ENCODE measurements at places on chromosomes 5 and 9.

DNA sequence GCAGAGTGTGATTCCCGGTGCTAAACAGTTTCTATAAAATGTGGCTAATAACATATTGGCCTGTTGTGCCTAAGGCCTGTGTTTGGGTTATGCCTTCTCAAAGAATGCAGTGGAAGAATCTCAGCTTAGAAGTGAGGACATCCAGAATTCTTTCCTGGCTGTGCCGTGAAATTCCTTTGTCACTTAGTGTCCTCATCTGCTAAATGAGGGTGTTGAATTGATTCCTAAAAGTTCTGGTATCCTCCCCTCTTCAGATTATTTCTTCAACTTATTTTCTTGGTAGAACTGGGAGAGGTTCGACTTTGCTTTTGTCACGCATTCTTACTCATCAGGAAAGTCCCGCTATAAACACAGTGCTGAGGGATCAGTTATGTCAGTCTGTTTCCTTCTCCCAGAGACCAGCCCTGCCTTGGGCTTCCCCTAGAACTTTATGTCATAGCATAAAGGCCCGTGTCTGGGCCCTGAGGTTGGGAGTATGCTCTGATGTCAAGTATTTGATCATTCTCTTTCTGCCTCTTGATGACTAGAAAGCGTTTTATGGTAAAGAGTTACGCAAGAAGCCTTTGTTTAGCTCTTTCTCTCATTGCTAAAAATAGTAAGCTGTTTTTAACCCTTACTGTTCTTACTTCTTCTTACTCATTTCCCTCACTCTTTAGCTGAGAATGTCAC is 29.5 kb downstream of the MTAP start:
- no peak for DNase-seq

DNA sequence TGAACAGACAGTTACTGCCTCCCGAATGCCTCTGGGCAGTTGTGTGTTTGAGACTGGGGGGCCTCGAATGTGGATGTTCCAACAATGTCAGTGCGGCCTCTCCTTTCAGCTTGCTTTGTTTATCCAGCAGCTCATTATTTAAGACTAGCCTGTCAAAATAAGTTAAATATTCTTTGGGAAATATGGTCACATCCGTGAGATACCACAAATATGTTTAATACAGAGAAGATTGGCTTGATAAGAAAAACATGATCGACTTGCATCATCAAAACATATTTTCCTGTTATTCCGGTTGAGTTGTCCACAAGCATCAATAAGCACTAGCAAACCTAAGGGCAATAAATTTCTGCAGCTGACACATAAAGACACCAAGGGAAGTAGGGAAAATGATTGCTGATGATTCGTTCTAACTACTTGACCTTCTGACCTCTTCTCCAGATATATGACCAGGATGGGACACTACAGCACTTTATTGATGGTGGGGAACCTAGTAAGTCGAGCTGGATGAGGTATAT is 66.5 kb downstream of the PRDM6 start:
- DNase-seq: no peak

DNA sequence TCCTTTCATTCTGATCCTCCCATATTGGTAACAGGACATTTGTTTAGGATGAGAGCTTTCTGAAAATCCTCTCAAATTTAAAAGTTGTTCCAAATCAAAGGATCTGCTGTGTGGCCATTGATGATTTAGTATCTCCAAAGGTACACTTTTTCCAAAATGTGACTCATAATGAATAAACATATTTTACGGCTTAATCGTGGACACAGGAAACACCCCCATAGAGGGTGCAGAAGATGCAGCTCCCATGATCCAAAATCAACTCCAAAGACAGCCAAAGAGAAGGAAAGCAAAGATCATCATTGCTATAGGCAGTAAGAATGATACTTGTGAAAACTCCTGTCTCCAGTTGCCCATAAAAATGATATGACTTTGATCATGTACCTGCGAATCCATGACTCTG is 239.7 kb downstream of the PIK3R1 start:
- DNase-seq: no peak

DNA sequence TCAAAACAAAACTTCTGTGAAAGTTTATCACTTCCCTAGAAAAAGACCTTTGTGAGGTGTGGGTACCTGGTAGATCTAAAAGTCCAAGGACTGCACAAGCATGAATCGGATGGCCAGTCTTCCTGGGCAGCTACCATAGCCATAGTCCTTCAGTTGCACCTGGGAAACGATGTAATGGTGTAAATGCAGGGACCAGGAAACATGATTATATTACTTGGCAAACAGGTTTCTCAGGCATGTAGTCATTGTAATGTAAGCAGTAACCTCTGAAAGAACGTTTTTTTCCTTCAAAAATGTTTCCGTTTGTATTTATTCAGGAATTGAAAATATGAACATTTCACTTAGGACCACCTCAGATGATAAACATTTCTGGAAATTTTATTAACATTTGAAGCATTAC is 433.4 kb downstream of the DTWD2 start:
- DNase-seq: no peak

- DNase-seq: no peak
Measured at GRCh38 chr9:71519098-71519696, 249.1 kb downstream of the CEMIP2 start.

GRCh38 chr9:111896942-111897600 is 457 bp downstream of the UGCG start:
- DNase-seq: peak; percentile 41

DNA sequence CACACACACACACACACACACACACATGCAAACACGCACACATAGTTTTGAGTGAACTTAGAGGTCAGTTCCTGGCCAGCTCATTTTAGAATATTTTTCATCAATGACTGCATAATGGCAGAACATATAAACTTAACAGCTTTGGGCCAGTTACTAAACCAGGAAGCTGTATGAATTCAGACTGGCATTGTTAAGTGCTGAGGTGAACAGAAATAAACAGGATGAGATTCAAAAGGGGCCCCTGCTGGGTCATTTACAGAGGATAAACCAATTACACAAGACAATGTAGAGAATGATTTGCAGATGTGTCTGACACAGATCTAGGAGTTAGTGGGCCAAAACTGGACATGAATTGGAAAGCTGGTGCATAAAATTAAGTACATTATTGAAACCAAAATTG is 44.6 kb downstream of the MARCHF11 start:
- no peak for DNase-seq

DNA sequence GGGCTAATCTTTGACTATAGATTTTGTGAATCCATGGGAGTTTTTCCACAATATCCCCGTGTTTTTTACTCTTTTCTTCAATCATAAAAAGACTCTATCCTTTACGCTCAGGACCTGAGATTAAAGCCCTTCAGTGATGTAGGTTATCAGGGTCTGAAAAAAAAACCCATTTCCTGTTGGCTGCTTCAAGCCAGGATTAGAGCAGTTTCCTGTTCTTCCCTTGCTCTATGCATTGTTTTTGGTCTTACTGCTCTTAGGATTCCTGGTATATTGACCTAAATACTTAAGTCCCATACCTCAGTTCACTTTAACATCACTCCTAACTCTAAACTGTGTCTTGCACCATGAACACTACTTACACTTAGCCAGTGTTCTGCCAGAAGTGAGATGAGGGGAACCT is 319.3 kb upstream of the CHD1 start:
- no peak for DNase-seq

- DNase-seq: no peak
Measured at GRCh38 chr5:149125386-149125891, 15.9 kb upstream of the ABLIM3 start.

DNA sequence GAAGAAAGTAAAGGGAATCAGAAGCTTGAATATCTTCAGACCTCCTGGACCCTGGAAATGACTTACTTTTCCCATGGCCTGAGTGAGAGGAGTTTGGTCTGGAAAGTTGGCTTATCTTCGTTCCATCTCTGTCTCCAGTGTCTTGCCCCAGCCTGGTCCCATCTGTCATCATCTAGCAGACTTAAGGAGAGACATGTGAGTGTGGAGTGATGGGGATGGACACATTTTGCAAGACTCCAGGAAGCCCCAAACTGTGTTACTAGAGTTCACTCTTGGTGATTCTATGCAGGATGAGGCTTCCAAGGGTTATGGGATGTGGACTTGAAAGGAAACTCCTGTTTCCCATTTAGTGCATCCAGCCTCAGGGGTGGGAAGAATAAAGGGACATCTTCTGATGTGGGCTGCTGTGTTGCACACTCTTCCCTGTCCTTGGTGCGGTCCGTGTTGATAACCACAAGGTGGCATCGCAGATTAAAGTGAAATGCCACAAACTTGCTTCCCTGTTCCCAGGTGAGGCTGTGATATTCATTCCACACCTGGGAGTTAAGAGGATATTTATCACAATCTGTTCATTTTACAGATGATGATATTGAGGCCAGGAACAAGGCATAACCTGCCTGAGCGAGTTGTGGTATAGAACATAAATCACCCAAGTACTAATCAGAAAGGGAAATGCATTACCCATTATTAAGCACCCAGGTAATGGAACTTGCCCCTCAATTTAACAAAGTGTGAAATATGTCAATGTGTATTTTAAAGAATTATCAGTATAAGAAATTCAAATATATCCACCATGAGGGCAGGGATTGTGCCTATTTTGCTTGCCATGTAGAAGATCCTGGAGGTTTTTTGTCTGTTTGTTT is 269.9 kb upstream of the PAPPA start:
- DNase-seq: no peak

DNA sequence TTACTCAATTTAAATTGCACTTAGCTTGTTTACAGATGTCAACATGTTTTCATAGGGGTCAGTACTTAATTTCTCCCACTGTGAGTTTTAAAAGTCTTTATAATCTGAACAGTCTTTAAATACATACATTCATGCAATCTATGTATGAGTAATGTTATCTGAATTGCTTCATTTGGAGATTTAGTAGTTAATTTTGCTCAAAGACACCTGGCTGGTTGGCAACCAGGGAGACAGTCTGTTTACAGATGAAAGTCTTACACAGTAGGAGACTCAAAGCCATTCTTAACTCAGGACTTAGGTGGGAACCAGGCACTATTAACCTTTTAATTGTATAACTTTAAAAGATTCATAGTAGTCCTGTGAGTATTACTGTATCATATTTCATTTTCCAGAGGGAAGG is 29.3 kb downstream of the DAB2 start:
- DNase-seq: no peak

DNA sequence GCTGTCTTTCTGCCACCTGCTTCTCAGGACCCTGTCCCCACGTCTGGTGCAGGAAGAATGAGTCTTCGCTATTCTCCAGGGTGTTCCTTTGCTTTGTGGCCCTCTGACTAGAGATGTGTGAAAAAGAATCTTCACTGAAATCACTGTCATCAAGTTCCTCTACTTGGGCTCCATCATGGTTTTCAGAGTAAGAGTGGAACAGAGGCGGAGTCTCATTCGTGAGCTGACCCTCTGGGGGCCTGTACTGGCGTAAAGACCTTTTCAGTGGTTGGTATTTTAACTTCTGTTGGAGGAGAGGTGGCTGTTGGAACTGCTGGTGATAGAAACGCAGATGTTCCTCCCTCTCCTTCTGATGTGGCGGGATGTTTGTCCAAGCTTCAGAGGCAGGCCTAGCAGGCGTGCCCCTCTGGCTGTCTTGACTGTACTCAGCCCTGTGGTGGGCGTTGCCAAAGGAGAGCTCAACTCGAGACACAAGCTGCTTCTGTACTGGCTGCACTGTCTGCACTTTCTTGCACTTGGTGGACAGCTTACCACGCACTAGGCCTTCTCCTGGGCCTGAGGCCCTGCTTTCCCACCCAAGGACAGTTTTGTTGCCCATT is 72.0 kb downstream of the KIF24 start:
- DNase-seq: no peak

GRCh38 chr5:16809395-16810207 is 126.5 kb downstream of the MYO10 start:
- DNase-seq: no peak

GRCh38 chr9:88753691-88754367 is 218.9 kb downstream of the NXNL2 start:
- no peak for DNase-seq

DNA sequence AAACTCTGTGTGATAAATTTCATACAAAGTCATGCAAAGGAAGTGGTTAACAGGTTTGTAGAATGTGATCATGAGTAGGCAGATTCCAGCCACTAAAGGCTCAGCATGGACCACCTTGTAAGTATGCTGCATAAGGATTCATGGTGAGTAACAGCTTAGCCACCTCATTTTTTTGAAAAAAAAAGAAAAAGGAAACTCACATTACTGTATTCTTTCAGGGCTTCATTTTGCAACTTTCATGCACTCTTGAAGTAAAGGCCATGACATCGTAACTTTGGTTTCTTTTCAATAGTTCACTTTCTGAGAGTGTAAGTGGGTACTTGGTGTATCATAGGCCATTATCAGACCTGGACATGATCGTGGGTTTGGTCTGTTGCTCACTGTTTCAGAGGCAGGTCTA is 175.1 kb downstream of the PCSK1 start:
- DNase-seq: no peak

DNA sequence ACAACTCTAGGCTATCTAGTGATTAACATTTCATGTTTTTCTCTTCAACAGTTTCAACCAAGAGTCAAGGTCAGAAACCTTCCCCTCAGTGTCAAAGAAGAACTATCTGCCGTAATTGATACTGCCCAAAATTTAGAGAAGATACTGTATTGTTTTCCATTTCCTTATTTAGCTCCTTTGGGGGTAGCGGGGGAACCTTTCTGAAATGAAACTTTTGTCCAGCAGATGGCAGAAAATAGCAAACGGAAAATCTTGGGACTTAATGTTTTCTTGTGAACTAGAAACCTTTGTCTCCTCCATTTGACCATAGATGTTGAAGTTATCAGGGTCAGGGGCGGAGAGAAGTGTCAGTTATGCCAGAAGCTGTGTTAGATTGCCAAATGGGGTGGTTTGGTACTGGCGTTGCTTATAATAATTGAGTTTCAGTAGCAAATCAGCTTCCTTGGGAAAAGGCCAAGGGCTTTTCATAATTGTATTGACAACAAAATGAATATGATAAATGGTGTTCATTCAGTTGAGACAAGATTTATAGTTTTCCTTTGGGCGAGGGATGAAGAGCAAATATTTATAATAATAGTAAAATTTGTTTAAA is 101.7 kb upstream of the TLX3 start:
- no peak for DNase-seq

DNA sequence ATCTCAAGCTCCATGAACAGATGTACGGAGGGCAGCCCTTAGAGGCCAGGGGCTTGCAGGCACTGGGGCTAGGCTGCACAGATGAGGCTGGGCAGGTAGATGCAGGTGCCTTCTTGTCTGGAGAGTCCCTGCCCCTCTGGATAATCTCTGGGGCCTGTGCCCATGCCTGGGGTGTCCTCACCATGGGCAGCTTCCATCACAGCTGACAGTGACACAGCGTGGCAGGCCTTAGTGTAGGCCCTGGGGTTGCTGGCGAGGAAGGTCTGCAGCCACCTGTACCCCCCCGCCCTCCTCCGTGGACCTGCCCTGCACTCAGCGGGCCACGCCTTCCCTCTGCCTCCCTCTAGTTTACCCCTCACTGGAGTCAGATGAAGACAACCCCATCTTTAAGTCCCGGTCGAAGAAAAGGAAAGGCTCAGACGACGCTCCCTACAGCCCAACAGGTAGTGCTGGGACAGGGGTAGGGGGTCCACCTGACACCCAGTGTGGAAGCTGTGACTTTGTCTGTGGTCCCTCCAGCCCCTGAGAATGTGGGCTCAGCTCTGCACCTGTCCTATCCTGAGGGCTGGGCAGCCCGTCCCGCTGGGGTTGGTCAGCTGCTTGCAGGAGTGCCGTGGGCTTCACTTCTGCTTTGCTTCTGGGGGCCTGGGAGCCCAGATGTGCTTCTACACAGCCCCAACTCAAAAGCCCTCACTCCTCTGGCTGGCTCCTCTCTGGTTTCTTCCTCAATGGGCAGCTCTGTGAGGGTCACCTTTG is 98.4 kb downstream of the PHF2 start:
- no peak for DNase-seq

Measured in posterior cingulate gyrus (tissue), 11 donors.